ENCODE measurements at places on chromosomes 6 and 20. TPM values are rescaled to one million over a fixed set of nuclear protein-coding genes. Genes with fewer than 3 reads are reported as not detected.

Gene MYO6
- total RNA-seq = 20.4 TPM

Gene MLIP
- not detected for total RNA-seq

Gene SMOC2
- 22.1 TPM for total RNA-seq

Gene LY6G6F
- not detected for total RNA-seq

DNA sequence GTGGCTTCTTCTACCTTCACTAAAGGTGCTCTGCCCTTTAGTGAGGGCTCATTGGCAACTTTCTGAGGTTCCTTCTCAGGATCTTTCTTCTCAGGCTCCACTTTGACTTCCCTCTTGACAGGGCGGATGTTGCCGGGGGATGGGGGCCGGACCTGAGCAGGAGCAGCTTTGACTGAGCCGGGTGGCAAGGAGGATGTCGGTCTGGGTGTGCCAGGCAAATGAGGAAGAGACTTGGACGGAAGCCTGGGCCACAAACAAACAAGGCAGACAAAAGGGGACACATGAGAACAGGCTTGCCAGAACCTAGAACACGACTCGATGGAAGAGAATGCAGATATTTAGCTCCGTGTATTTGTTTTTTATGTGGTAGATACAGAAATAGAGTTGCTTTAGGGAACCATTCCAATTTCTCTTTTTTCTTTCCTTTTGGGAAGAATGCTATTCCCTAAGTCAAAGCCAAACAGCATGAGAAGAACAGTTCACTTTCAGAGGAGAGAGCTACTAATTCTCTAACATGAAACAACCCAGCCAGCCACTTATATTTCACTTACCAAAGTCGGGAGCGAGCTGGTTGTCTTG lies 76.2 kb upstream of the BCLAF1 start:
- DNase-seq = no peak

GRCh38 chr6:35173427-35174087 lies 32.4 kb upstream of the TCP11 start:
- no peak for DNase-seq

DNA sequence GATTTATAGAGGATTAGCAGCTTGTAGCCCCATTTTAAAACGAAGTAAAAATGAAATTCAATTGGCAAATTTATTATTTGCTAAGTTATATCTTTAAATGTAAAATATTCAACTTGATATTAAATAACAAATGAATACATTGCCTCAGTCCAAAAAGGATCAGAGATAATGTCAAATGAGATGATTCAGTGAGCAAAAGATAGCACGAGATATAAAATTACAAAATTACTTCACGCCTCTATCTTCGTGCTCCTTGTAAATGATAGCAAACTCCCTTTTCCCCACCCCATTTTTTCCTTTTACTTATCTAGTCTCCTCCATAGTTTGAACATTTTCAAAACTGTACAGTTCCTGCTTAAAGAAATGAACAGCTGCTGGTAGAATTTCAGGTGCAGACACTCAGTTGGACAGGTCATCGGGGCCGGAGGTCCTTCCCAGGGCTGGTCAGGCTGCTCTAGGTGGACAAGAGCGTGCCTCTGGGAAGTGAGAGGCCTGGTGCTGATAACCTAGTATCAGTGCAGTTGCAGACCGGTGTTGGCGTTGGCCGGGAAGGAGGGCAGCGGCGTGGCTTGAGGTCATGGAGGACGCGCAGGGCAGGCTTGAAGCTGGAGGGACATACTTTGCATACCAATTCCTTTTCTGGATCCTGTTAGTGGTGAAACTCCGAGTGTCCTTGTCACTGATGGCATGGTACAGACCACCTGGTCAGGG lies 83.9 kb downstream of the CDC5L start:
- no peak for DNase-seq
